Hippocampal formation (tissue), 2 donors: ENCODE measurements at places on chromosomes 6 and 20.
A peak's percentile ranks its signal among the peaks of the same experiment; 100 is the strongest.

GRCh38 chr6:130778946-130779657 lies 48.1 kb upstream of the SMLR1 start:
- no peak for DNase-seq

DNA sequence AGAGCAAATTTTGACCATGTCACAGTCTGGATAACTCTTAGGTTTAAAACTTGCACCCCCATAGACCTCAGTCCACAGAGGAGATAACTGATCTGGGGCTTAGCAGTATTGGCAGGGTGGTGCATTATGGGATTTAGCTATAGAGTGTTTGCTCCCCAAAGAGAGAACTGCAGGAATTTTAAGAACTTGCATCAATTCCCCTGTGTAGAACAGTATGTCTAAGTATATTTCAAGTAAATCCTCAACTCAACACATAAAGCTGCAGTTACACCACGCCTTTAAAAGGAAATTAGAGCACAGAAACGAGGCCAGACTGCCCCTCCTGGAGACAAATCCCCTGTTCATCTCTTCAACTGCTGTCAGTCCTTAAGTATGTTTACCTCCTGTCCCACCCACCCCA lies 144.9 kb downstream of the TRMT11 start:
- DNase-seq, result no peak

DNA sequence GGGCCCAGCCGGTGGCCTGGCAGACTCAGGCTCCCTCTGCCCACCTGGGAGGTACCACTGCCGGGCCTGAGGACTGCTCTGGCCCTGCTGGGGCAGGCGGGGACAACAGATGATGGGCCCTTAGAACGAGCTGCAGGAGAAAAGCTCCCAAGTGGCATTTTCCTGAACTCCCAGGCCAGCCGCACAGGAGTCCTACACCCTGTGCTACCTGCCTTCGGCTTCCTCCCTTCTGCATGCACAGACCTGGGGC lies 41.3 kb downstream of the DSTN start:
- DNase-seq, result no peak

GRCh38 chr6:125747589-125748405 lies 1.6 kb upstream of the HEY2 start:
- DNase-seq, result peak; percentile 72

DNA sequence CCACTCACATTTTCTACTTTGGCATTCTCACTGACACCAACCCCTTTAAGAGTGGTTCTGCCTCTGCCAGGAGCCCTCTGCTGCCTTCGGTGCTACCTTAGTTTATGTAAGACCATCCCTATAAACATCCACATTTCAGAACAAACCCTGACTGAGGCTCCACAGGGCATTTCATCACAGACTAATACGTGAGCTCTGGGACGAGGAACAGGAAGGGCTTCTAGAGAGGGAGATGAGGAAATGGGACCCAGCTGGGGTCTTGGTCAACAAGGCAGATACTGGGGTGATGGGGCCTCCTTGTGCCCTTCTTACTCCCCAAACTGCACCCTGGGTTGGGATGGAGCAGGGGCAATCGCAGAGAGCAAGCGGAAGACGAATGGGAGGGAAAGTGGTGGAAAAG lies 86.5 kb upstream of the FYN start:
- DNase-seq, result no peak

GRCh38 chr6:71298459-71298858 lies 9.8 kb downstream of the OGFRL1 start:
- DNase-seq, result no peak

GRCh38 chr6:43517505-43518357 lies 842 bp downstream of the POLR1C start:
- no peak for DNase-seq

DNA sequence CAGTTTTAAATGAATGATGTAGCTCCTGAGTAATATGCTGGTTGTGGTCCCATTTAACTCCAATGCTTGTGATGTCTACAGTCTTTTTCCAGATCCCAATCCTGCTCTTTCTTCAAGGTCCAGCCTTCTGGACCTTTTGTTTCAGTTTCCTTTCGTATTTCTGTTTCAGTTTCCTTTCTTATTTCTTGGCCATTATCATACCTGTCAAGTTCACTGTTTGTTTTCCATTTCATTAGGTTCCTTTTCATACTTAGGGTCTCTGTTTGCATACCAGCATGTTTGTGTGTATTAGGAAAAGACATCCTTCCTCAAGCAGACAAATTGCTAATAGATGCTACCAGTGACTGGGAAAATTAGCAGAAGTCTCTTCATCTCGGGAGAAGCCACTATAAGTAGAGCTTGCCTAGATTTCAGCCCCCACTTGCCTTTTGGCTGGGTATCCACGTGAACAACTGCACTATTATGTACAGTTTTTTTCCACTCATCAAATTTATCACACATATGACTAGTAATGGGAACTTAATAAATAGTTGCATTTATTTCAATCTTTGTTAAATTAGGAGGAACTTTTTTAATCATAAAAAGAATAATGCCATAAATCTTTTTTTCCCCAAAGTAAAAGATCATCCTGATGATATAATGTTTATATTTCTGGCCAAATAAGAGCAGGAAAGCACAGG lies 583.4 kb downstream of the BCKDHB start:
- DNase-seq, result no peak

DNA sequence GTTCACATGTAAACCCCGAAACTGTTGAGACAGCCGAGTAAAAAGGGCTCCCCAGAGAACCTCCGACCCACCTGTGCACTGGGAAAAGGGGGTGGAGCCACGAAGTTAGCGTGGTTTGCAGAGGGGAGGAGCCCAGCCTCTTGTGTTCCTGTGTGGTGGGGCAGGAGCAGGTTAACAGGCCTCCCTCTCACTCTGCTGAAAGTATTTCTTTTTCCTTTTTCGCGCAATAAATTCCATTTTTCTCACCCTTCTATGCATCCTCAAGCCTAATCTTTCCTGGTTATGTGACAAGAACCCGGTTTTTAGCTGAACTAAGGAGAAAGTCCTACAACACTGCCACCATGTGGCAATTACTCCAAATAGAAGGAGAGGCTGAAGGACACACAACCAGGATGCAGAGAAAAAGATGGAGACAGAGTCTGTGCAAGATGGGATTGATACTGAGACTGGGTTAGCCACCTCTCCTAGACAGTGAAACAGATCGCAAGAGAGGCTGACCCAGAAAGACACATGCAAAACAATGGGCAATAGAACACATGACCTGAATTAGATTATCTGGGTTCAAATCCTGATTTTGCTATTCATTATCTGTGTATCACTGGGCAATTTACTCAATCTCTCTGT lies 168.7 kb upstream of the PRSS16 start:
- peak; percentile 77 for DNase-seq

DNA sequence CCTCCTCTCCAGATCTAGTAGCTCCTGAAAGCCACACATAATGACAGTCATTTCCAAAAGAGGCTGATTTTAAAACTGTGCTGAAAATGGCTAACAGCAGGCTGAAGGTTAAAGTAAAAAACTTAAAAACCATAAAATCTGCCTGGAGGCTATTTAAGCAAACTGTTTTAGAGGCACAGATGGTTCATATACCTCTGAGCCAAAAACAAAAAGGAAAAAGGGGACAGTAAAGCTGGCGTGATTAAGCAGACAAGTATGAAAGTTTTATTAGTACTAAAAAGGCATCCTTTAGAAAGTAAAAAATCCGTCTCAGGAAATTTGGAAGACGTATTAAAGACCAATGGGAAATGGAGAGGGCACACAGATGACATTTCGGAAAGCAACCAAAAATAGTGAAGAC lies 55.8 kb downstream of the SOBP start:
- no peak for DNase-seq

GRCh38 chr20:1934156-1934555 lies 38.9 kb downstream of the SIRPA start:
- no peak for DNase-seq

DNA sequence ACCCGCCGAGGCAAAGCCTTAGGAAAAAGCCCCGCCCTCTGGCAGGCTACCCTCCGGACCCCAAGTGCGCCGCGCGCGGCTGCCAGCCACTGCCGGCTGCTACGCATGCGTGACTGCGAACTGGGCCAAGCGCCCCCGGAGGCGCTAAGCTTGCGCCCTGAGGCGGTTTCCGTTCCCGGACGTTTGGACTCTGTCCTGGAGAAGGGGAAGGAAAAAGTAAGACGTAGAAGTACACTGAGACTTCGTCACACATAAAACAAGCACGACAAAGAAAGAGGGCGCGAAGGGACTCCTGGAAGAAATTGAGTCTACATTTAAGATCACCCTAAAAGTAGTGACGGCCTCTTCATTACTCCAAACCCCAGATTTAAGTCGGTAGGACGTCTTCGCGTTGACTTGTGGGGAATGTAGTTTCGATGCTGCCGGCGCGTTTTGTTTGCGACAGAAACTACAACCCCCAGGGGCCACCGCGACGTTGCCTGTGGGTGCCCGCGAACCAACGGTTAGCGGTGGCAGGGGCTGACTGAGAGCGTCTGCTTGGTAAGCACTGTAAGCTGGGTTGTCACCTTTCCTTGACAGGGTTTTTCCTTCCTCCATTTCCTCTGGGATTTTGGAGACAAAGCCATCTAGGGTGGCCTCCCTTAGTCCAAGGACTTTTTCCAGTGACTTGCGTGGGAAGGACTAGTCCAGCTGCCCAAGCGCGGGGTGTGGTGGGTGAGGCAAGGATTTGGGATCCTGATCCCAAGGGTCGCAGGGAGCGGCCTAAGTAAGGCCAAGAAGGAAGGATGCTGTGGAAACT lies at the start of gene CEP57L1:
TSS of gene CEP57L1 (plus strand) at position 472 of the 799 bp plus-strand sequence. CDS start 49,715 bp downstream, outside the sequence.
- peak; percentile 95 for DNase-seq

DNA sequence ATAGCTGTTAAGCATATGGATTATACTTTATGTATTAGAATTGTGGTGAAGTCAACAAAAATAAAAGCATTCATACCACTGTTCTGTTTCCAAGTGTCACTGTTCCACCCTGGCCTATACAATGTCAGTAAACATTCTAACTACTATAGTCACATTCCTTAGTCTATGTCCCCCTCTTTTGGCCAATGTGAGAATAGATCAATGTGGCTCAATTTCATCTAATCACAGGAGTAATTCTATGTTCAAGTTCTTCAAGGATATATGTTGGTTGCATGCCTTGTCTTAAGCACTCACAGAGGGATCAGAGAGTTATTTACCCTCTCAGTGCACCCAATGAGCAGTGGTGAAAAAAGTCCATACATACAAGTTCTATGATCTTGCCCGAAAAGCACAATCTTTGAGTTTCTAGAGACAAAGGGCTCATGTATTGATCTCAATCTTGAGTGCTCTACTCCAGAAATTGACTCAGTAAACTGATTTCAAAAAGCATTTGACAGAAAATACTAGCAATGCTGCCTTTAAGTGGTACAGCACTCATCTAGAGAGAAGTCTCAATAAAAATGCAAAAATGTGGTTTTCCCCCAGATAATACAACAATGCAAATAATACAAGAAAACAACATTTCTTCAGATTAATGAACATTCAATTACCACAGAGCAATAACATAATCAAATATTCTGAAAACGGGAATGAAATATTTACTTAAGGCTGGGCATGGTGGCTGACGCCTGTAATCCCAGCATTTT lies 16.5 kb downstream of the SMLR1 start:
- DNase-seq, result no peak

DNA sequence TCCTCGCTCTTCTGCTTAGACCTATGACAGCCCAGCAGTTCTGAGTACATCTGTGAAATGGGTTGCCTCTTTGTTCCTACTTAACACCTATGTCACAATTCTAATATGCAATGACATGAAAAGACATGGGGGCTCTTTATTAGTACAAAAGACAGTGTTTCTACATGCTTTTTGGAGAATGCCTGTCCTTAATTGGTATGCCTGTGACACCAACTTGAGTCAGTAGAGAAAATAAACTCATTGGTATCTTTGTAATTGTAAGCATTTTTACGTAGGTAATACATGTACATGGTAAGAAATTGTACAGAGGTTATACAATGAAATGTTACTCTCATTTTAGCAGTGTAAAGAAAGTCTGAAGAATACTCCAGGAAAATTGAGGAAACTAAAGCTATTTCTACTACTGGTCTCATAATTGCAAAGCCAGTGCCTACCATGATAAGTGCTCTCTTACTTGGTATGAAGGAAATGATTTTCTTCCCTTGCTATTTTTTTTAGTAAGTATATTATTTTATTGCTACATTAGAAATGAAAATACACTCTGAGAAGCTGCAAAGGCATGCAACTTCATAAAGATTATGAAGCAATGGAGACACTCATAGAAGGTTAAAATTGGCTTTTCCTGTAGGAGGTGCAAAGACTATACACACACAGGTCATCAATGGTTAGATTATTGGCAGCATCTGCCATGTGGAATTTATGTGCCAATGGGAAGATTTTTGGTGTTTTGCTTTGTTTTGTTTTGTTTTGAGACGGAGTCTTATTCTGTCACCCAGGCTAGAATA lies 4.9 kb upstream of the EEF1A1 start:
- DNase-seq, result no peak

GRCh38 chr20:50541606-50542041 lies 31.4 kb downstream of the PTPN1 start:
- no peak for DNase-seq

- DNase-seq, result no peak
These were observed 6.3 kb upstream of the HDDC2 start for GRCh38 chr6:125307964-125308615.

DNA sequence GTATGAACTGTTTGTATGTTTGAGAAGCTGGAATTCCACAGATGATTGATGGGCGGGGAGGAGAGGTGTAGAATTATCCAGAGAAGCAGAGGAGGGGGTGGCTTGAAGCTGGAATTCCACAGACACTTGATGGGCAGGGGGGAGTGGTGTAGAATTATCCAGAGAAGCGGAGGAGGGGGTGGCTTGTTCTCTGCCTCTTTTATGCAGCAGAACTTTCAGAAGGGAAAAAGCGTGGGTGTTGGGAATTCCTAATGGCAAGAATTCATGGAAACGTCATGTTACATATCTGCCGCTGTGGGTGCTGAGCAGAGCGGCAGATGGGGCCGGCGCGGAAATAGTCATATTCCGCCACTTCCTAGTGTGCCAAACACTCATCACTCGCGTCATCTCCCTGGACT lies 167.9 kb upstream of the KCNG1 start:
- no peak for DNase-seq

DNA sequence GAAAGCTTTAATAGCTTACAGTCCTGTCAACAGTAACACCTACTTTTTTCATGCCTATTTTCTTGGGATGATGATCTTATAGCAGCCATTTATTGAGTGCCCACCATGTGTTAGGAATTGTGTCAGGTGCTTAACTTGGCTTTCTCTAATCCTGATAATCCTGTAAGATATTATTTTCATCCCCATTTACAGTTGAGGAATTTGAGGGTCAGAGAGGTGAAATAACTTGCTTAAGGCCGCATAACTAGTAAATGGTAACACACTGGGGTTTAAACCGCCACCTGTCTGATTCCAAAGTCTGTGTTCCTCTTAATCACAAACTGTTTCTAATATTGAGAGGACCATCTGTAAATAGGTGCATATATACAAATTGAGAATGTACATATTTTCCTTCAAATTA lies 55.5 kb downstream of the NCOA3 start:
- no peak for DNase-seq

GRCh38 chr6:100171533-100172321 lies 177.7 kb upstream of the MCHR2 start:
- DNase-seq, result no peak

DNA sequence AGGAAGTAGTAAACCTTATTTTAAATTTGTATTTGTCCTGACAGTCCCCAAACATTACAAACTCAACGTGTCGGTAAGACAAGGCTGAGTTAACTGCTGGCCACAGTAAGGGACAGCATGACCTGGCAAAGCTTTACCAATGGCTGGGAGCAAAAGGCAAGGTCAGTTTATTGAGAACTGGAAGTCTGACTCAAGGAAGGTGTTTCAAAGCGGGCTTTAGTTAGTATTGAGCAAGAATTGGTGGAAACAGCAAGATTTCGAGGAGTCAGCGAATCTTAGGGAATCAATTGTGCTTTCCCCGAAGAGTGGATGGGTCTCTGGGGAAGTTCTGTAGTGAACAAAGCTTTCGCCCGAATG lies 885 bp upstream of the GZF1 start:
- no peak for DNase-seq
